ENCODE measurements at places on chromosomes 3 and 15.

- DNase-seq: no peak
Observed at GRCh38 chr3:117853923-117854668, 1144.5 kb downstream of the TUSC7 start.

GRCh38 chr15:36579792-36580431 is 486 bp downstream of the CDIN1 start:
- no peak for DNase-seq

- no peak for DNase-seq
Observed at GRCh38 chr15:47813748-47814384, 96.6 kb downstream of the SEMA6D start.

DNA sequence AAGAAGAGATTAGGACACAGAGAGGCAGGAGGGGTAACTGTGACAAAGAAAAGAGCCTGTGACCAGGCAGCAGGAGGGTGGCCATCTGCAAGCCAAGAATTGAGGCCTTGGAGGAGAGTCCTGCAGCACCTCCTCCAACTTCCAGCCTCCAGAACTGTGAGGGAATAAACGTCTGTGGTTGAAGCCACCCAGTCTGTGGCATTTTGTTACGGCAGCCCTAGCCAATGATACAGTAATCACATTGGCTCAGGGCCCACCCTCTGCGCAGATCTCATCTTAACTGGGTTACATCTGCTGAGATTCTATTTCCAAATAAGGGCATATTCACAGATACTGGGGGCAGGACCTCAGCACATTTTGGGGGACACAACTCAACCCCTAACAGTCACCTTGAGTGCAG is 11.3 kb downstream of the SELENOS start:
- DNase-seq: no peak

DNA sequence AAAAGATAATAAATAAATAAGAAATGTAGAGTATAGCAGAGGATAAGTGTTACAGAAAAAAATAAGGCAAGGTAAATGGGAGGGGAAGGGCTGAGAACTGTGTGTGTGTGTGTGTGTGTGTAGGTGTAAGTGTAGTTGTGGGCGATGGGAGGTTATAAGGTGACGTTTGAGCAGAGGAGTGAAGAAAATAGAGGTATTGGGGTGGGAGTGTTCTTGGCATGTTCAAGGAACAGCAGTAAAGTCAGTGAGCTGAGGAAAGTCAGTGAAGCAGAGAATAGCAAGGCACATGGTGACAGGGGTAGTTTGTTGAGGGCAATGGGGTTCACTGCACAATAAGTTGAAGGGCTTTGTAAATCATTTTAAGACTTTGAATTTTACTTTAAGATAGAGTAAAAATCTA is 30.9 kb upstream of the ZNF148 start:
- no peak for DNase-seq

GRCh38 chr3:34793057-34793456 is 846.3 kb upstream of the ARPP21 start:
- DNase-seq: no peak
